ENCODE measurements at places on chromosomes 3 and 15. TPM values are rescaled to one million over a fixed set of nuclear protein-coding genes. Genes with fewer than 3 reads are reported as not detected.
A peak's percentile ranks its signal among the peaks of the same experiment; 100 is the strongest.

The RETNLB gene
- not detected for total RNA-seq

The FAM43A gene
- 7.4 TPM for total RNA-seq

The PTX3 gene
- not detected for total RNA-seq

The CXCR6 gene
- total RNA-seq, result 4.0 TPM

The KLF15 gene
- 0.40 TPM for total RNA-seq

The WDR82 gene
- total RNA-seq, result 110 TPM

- no peak for DNase-seq
- peaks cover 10% of the 10 kb centered on the region for H3K27me3 ChIP-seq
- H3K4me1 ChIP-seq, result no peaks in the 10 kb centered on the region
- H3K36me3 ChIP-seq, result no peaks in the 10 kb centered on the region
- H3K4me3 ChIP-seq, result no peak overlapping the region
- no peak overlapping the region for H3K27ac ChIP-seq
Observed at GRCh38 chr3:154143873-154144272, 22.7 kb downstream of the ARHGEF26 start.

- H3K4me1 ChIP-seq, result peaks cover 55% of the 10 kb centered on the region
- no peak for DNase-seq
- H3K36me3 ChIP-seq, result peaks cover 25% of the 10 kb centered on the region
- no peak overlapping the region for H3K27ac ChIP-seq
- H3K4me3 ChIP-seq, result no peak overlapping the region
Observed at GRCh38 chr3:19959505-19959904, 12.6 kb downstream of the RAB5A start.

DNA sequence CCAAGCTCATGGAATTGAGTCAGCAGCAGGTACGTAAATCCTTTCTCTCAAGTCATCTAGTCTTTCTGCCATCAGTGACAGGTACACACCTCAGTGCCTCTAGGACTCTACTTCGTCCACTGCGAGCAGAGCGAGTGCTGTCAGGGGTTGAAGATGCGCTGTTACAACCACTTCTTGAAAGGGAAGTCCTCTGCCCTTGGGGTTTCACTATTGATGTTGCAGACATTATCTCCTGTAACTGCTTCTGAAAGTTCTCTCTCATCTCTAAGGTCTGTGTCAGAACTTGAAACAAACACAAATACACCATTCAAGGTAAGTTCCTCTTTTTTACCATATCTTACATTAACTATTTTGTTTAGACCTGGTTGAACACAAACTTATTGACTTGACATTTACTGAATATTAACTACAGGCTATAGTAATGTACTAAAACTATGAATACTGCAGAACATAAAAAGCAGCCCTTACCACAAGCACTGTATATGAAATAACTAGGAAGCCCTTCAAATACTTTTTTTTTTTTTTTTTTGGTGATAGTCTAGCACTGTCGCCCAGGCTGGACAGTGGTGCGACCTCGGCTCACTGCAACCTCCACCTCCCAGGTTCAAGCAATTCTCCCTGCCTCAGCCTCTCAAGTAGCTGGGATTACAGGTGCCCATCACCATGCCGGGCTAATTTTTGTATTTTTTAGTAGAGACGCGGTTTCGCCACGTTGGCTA lies 41.5 kb downstream of the TOPBP1 start:
- no peak overlapping the region for H3K4me3 ChIP-seq
- H3K27ac ChIP-seq, result no peak overlapping the region
- H3K36me3 ChIP-seq, result peaks cover 59% of the 10 kb centered on the region
- DNase-seq, result no peak
- no peaks in the 10 kb centered on the region for H3K27me3 ChIP-seq

DNA sequence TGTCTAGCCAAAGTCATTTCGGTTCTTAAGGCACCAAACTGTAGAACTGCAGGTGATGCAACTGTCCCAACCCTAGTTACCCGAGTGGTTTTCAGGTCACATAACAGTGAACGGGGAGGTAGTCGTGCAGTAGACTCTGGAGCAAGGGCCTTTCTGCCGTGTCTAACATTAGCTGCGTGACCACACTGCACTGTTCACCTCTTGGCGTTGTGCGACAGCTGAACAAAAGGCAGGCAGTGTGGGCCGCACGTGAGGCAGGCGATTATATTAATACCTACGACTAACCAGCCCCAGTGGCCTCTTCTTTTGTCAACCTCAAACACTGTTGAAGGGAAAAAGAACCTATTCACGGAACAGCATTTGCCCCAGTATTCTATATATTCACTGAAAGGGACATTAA lies 2.8 kb downstream of the LRRN1 start:
- no peaks in the 10 kb centered on the region for H3K36me3 ChIP-seq
- peaks cover 39% of the 10 kb centered on the region for H3K27me3 ChIP-seq
- no peak for DNase-seq

GRCh38 chr3:114519415-114519814 lies 225.6 kb downstream of the TIGIT start:
- no peak overlapping the region for H3K4me3 ChIP-seq
- H3K27ac ChIP-seq, result no peak overlapping the region
- no peaks in the 10 kb centered on the region for H3K27me3 ChIP-seq
- H3K4me1 ChIP-seq, result no peaks in the 10 kb centered on the region

DNA sequence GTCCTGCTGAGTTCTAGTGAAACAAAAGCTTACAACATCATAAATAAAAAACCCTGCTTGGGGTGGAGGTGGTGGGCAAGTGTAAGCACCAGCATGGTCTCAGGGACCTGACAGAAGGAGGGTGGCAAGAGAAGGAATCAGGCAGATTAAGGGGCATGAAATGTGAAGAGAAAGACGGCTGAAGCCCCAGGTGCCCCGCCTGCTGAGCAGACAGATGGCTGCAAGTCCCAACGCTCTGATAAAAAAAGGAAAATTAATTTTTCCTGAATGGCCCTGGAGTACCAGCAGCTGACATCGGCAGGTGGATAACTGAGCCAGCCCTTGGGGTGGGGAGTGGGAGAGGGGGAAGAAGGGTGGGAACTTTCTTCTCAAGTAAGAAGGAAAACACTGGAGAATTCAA lies 137.9 kb downstream of the XXYLT1 start:
- no peaks in the 10 kb centered on the region for H3K27me3 ChIP-seq
- peak overlapping the region; percentile 61 for H3K27ac ChIP-seq
- DNase-seq, result no peak
- H3K36me3 ChIP-seq, result no peaks in the 10 kb centered on the region

DNA sequence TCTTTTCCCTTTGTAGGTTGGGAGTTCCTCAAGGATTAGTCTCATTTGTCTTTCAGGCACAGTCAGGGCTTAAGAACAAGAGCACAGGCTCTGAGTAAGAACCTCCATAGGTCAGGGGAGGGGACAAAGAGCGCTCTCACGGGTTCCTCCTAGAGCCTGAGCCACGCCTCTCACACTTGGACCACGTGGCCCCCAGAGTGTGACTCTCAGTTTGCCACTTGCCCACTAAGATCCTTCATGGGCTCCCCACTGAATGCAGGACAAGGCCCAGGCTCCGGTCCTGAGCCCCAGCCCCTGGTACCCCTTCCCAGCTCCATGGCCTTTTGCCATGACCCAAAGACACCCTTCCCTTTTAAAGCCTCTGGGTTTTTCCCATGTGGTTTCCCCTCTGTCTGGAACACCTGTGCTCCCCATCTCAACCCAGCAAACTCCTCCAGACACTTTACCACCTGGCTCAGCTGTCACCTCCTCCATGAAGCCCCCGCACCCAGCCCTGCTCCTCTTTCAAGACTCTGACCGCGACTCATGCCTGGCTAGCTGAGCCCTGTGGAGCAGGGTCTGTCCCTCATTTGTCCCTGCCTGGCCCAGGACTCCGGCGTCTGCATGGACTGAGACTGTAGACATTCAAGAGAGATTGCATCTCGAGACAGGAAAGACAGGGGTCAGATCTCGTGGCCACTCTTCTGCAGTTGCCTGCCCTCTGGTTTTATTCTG lies 32.7 kb downstream of the IQSEC1 start:
- H3K36me3 ChIP-seq, result no peaks in the 10 kb centered on the region
- H3K4me1 ChIP-seq, result peaks cover 11% of the 10 kb centered on the region
- H3K27ac ChIP-seq, result no peak overlapping the region
- H3K27me3 ChIP-seq, result no peaks in the 10 kb centered on the region
- peak; percentile 61 for DNase-seq

GRCh38 chr15:50977162-50977561 lies 68.7 kb downstream of the AP4E1 start:
- no peak for DNase-seq
- peaks cover 54% of the 10 kb centered on the region for H3K36me3 ChIP-seq
- H3K27ac ChIP-seq, result no peak overlapping the region
- no peaks in the 10 kb centered on the region for H3K27me3 ChIP-seq

GRCh38 chr3:2268779-2269178 lies 170.1 kb downstream of the CNTN4 start:
- no peaks in the 10 kb centered on the region for H3K36me3 ChIP-seq
- H3K27ac ChIP-seq, result no peak overlapping the region
- no peaks in the 10 kb centered on the region for H3K4me1 ChIP-seq
- H3K27me3 ChIP-seq, result no peaks in the 10 kb centered on the region
- H3K4me3 ChIP-seq, result no peak overlapping the region

DNA sequence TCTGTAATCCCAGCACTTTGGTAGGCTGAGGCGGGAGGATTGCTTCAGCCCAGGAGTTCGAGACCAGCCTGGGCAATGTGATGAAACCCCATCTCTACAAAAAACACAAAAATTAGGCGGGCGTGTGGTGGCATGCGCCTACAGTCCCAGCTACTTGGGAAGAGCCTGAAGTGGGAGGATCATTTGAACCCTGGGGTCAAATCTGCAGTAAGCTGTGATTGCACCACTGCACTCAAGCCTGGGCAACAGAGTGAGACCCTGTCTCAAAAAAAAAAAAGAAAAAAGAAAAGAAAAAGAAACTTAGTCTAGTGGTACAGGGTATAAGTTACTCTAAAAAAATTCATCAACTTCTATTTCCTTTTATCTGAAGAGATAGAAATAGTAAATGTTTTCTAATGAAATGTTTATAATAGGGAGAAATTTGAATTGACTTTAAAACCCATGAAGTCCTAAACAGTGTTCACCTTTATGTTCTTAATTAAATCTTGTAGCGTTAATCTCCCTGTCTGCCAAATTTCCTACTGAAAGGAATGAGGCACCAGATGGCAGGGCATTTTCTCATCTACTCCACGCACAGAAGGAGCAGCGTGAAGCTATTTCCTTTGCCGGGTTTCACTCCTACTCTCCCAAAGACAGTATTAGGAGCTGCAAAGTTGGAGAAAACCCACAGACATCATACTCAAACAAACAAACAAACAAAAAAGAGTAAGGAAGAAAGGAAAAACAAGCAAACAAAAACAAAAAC lies 1.9 kb downstream of the PCLAF start:
- H3K4me1 ChIP-seq, result peaks cover 11% of the 10 kb centered on the region
- no peaks in the 10 kb centered on the region for H3K27me3 ChIP-seq
- H3K4me3 ChIP-seq, result peak overlapping the region; percentile 74
- no peak overlapping the region for H3K27ac ChIP-seq
- H3K36me3 ChIP-seq, result peaks cover 23% of the 10 kb centered on the region

All from activated CD4-positive, alpha-beta memory T cell treated with anti-CD3 and anti-CD28 coated beads for 36 hours (primary cell).